ENCODE measurements at places on chromosomes 5 and 9. TPM values are rescaled to one million over a fixed set of nuclear protein-coding genes. Genes with fewer than 3 reads are reported as not detected.

SPINK6 gene
- not detected for polyA plus RNA-seq

OGN gene
- not detected for polyA plus RNA-seq

MUSK gene
- not detected for polyA plus RNA-seq

FOXD1 gene
- not detected for polyA plus RNA-seq

NKD2 gene
- polyA plus RNA-seq: not detected

TRPM3 gene
- polyA plus RNA-seq: not detected

DNM1 gene
- not detected for polyA plus RNA-seq
